ENCODE measurements at places on chromosomes 5 and 9.

DNA sequence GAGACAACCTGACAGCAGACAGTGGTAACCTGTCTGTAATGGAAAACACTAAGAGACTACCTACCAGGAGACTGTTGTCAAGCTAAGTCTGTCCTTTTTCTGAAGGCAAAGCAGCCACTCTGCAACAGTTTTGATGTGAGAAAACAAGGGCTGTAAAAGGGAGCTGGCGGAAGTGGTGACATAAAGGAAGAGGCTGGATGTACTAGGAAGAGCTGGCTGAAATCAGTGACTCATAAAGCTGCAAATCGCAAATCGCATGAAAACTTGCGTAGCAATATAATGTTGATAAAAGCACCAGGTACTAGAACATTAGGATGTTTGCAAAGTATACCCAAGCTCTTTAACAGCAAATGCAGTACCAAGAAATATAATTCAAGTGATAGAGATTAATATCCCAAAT is 1.4 kb downstream of the NSUN2 start:
- no peak for DNase-seq

- DNase-seq = peak; percentile 44
Measured at GRCh38 chr9:1009101-1009707, 32.7 kb downstream of the DMRT3 start.

- peak; percentile 42 for DNase-seq
Measured at GRCh38 chr9:129584136-129584535, 36.8 kb downstream of the C9orf50 start.

GRCh38 chr9:73655831-73656230 is 504.2 kb downstream of the ANXA1 start:
- no peak for DNase-seq

- no peak for DNase-seq
Measured at GRCh38 chr5:135546912-135547311, 11.1 kb upstream of the NEUROG1 start.

Data from COR-L47 (cell line).